Prostate gland (tissue), 2 donors: ENCODE measurements at places on chromosomes 6 and 20. TPM values are rescaled to one million over a fixed set of nuclear protein-coding genes. Genes with fewer than 3 reads are reported as not detected.
A peak's percentile ranks its signal among the peaks of the same experiment; 100 is the strongest.

- no peaks in the 10 kb centered on the region for H3K27me3 ChIP-seq
- no peaks in the 10 kb centered on the region for H3K36me3 ChIP-seq
- no peak for DNase-seq
- no peak overlapping the region for H3K4me3 ChIP-seq
- H3K27ac ChIP-seq: no peak overlapping the region
- no peaks in the 10 kb centered on the region for H3K4me1 ChIP-seq
These were observed 979.0 kb downstream of the KIF16B start for GRCh38 chr20:15594158-15594695.

DNA sequence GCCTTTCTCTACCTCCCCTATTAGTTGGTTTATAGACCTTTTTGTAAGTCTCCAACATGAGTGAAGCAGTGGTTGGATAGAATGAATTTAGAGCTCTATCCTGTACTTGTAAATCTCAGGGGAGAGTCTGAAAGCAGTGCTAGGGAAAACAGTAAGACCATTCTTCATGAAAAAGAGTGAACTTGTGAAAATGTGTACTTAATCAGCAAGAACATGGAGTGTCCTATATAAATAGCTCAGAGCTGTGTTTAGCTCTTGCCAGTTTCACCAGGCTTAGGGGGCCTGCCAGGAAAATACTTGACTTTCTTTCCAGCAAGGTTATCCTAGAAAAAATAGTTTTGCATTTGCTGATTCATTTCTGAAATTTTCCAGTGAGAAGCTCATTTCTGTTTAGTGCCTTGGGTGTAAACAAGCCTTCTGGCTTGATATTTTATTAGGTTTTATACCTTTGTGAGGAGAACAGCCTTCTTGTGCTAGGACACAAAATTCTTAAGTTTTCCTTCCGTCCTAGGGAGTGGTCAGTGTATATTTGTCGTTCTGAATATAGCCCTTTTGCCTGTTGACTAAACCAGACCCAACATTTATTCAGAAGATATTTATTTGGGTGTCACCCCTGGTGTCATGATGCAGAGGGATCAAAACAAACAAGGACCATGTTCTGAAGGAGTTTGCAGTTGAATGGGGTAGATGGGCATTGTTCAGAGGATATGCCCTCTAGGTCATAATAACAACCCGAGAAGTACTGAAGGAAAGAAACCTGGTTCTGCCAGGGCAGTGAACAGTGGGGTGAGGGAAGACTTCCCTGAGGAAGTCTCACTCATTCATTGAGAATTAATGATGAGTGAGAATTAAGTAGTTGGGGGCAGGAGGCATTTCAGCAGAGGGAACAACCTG is 7.6 kb downstream of the ARFGEF2 start:
- H3K27ac ChIP-seq: peak overlapping the region; percentile 85
- DNase-seq: peak; percentile 49
- no peaks in the 10 kb centered on the region for H3K36me3 ChIP-seq

GRCh38 chr6:16432075-16433032 is 194.0 kb downstream of the GMPR start:
- no peak overlapping the region for H3K4me3 ChIP-seq
- no peak for DNase-seq
- no peaks in the 10 kb centered on the region for H3K27me3 ChIP-seq
- H3K36me3 ChIP-seq: no peaks in the 10 kb centered on the region
- H3K27ac ChIP-seq: no peak overlapping the region
- no peaks in the 10 kb centered on the region for H3K4me1 ChIP-seq

DNA sequence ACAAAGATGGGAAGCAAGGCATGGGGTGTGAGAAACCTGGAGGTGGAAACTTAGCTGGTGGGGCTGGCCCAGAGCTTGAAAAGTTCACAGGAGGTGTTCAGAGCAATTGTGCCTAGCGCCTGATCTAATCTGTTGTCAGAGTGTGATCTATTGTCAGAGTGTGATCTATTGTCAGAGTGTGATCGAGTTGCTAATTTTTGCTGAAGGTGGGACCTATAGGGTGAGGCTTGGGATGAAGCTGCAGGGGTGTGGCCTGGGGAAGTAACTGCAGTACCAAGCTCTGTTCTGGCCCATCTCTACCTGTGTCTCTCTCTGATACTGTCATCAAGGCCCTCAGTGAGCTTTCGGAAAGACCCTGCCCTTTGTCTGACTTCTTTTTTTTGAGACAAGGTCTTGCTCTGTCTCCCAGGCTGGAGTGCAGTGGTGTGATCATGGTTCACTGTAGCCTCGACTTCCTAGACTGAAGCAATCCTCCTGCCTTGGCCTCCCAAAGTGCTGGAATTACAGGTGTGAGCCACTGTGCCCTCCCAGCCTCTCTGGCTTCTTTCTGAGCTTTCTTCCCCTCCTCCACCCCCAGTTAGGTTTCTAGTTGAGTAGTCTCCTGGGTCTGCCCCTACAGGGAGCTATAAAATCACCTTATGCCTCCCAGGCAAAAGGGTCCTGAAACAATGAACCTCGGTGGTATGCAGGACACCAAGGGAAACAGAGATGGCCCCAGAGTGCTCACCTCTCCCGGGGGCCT is 150.8 kb upstream of the RNF24 start:
- no peak overlapping the region for H3K27ac ChIP-seq
- peaks cover 4% of the 10 kb centered on the region for H3K4me1 ChIP-seq
- H3K27me3 ChIP-seq: no peaks in the 10 kb centered on the region
- DNase-seq: no peak
- H3K36me3 ChIP-seq: no peaks in the 10 kb centered on the region

DNA sequence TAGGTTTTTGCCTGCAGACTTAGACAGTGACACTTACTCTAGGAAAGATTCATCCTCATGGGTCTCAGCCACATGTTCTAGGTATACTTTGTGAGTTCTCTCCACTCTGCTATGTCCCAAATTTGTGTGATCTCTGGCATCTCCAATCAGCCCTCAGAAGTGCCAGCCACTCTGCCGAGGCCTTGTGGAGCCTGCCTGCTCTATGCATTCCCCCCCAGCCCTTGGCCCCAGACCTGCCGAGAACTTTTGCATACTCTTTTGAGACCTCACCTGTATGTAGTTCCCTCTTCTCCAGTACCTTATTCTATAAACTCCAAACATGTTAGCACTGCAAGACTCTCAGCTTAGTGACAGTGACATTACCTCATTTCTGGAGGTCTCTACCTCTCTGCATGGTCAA is 2170.5 kb upstream of the DEFB115 start:
- no peaks in the 10 kb centered on the region for H3K4me1 ChIP-seq
- H3K27ac ChIP-seq: no peak overlapping the region
- no peak for DNase-seq
- H3K27me3 ChIP-seq: no peaks in the 10 kb centered on the region

GRCh38 chr6:10268111-10268510 is 146.8 kb downstream of the TFAP2A start:
- no peak overlapping the region for H3K4me3 ChIP-seq
- no peak overlapping the region for H3K27ac ChIP-seq
- H3K4me1 ChIP-seq: no peaks in the 10 kb centered on the region

GRCh38 chr6:30767158-30767943 is 23.0 kb upstream of the IER3 start:
- H3K27ac ChIP-seq: no peak overlapping the region
- no peaks in the 10 kb centered on the region for H3K36me3 ChIP-seq
- H3K27me3 ChIP-seq: no peaks in the 10 kb centered on the region
- peaks cover 6% of the 10 kb centered on the region for H3K4me1 ChIP-seq
- DNase-seq: no peak

- no peaks in the 10 kb centered on the region for H3K27me3 ChIP-seq
- H3K4me1 ChIP-seq: no peaks in the 10 kb centered on the region
- no peak overlapping the region for H3K4me3 ChIP-seq
- DNase-seq: no peak
These were observed 65.1 kb downstream of the PFDN4 start for GRCh38 chr20:54272901-54273488.

DNA sequence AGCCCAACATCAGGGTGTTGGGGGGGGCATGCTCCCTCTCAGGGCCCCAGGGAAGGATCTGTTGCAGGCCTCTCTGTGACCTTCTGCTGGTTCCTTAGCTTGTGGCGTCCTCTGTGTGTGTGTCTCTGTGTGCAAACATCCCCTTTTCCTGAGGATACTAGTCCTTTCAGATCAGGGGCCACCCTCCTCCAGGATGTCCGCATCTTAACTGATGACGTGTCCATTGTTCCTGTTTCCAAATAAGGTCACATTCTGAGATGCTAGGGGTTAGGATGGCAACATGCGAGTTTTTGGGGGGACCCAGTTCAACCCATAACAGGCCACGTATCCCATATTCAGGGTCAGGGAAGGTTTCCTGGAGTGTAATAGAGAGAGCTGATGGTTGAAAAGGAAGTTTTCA is 40.9 kb downstream of the GMPR start:
- no peaks in the 10 kb centered on the region for H3K27me3 ChIP-seq
- H3K4me3 ChIP-seq: no peak overlapping the region
- H3K36me3 ChIP-seq: peaks cover 7% of the 10 kb centered on the region
- no peak overlapping the region for H3K27ac ChIP-seq
- no peak for DNase-seq

DNA sequence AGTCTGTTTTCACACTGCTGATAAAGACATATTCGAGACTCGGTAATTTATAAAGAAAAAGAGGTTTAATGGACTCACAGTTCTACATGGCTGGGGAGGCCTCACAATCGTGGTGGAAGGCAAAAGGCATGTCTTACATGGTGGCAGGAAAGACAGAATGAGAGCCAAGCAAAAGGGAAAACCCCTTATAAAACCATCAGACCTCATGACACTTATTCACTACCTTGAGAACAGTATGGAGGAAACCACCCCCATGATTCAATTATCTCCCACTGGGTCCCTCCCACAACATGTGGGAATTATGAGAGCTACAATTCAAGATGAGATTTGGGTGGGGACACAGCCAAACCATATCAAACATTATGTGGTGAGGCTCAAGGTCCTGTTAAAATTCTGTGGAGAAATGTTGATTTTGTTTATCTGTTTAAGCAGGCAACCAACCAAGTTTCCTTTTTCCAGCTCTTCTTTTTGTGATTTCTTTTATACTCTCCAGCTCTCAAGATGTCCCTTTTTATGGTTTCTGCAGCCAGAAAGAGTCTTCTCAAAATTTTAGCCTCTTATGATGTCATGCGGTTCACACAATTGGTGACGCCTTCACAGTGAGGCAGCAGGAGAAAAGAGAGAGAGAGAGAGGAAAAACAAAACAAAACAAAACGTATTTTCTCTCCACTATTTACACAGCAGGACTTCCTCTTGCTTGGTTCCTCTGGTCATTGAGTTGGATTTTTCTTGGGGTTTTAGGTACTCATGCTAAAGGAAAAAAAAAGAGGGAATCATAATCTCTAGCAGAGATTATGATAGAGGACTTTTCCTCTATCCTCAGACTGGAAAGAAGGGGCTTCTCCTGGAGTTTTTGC is 18.0 kb downstream of the AIG1 start:
- DNase-seq: no peak
- H3K4me3 ChIP-seq: no peak overlapping the region
- H3K27me3 ChIP-seq: no peaks in the 10 kb centered on the region
- H3K36me3 ChIP-seq: no peaks in the 10 kb centered on the region
- H3K27ac ChIP-seq: no peak overlapping the region
- H3K4me1 ChIP-seq: no peaks in the 10 kb centered on the region

DNA sequence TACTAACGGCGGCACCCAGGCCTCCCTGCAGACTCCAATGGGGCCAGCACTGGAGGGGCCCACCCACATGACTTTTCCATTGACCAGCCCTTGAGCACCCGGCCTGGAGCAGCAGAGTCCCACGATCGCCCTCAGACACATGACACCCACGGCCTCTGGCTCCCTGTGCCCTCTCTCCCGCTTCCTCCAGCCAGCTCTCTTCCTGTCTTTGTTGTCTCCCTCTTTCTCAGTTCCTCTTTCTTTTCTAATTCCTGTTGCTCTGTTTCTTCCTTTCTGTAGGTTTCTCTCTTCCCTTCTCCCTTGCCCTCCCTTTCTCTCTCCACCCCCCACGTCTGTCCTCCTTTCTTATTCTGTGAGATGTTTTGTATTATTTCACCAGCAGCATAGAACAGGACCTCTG is 26.1 kb upstream of the FANCE start:
- no peaks in the 10 kb centered on the region for H3K4me1 ChIP-seq
- DNase-seq: no peak
- no peaks in the 10 kb centered on the region for H3K27me3 ChIP-seq
- no peak overlapping the region for H3K27ac ChIP-seq

DNA sequence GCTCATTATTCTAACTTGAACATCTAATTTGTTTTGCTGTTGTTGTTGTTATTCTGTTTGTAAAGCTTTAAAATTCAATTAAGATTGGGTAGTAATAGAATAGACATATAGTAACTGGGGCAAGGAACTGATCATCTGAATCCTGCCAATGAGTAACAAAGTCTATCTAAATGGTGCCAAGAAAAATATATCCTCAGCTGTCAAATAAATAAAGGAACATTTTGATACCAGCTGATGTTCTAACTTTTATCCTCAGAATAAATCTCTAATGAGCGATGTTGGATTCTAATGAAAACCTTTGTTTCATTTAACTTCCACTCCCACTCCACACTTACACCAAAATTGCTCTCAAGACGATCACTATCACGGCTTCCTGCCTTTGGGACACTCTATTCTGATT is 210.9 kb downstream of the TINAG start:
- no peak for DNase-seq
- no peaks in the 10 kb centered on the region for H3K27me3 ChIP-seq
- no peak overlapping the region for H3K27ac ChIP-seq
- H3K4me3 ChIP-seq: no peak overlapping the region

DNA sequence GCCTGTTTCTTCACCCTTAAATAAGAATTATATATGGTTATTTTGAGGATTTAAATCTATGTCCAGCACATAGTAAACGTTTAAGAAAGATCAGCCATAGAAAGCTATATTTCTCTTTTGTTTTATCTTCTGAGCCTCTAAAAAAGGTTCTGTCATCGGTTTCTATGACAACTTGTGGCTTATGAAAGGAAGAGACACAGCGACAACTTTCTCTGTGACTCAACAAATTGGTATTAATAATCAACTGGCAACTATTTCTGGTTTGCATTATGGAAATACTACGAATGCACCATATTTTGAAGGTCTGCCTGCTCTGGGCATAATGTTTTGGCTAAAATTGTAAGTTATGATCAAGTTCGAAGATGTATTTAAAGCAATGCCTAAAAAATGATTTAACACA is 751.0 kb downstream of the CD109 start:
- no peaks in the 10 kb centered on the region for H3K27me3 ChIP-seq
- DNase-seq: no peak
- no peak overlapping the region for H3K27ac ChIP-seq
- no peaks in the 10 kb centered on the region for H3K36me3 ChIP-seq
- no peak overlapping the region for H3K4me3 ChIP-seq

DNA sequence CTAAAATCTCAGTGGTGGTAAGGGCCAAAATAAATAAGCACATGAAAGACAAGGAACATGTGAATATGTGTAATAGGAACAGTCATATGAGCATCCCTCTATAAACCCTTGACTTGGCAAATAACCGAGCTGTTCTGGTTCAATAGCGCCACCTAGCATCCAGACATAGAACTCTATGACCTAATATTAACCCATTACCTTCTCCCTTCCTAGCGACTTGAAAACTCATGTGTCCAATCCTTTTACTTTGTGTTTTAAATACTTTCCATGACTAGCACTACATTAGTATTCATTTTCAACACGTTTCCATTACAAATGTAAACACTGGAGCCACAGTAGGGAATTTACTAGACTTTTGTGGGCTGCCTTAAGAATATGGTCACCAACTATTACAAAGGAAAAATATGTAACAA is 279.7 kb downstream of the UST start:
- H3K4me3 ChIP-seq: no peak overlapping the region
- no peaks in the 10 kb centered on the region for H3K36me3 ChIP-seq

OR2H1 gene
- total RNA-seq: not detected

TFAP2C gene
- 22.4 TPM for total RNA-seq

DDO gene
- 2.1 TPM for total RNA-seq

HLA-DQB1 gene
- 3.0 TPM for total RNA-seq

RAET1E gene
- total RNA-seq: 0.77 TPM

SPATS1 gene
- not detected for total RNA-seq
